D341Med (cell line): ENCODE measurements at places on chromosomes 13 and 19.

DNA sequence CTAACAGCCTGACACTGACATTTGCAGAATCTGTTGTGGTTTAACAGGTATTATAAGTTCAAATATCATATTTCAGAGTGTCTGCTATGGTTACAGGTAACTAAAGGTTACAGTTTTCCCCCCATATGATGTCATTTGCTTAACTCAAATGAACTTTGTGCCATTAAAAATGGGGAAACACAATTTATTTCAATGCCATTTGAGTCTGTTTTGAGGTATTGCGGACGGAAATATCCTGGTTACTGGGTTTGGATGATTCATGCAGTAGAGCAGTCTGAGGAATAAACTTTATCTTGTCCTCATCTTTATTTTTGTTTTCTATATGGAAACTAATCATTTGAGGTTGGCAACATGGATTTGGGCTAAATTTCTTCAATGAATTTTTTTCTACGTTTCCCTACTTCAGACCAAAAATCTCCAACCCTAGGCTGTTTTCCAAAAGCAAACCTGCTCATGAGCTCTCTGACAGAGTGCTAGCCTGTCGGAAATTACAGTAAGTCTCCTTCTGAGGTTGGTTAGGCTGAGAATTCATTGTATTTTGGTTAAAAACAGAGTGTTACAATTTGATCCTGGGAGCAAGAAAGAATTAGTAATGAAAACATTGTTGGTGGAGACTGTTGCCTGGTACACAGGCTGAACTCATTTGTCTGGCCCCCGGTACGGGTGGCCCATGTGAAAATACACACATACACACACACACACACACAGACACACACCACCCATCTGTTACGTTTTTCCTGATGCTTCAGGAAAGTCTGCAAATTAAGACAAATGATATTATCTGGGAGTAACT lies 66.1 kb downstream of the AKAP11 start:
- no peak for DNase-seq

DNA sequence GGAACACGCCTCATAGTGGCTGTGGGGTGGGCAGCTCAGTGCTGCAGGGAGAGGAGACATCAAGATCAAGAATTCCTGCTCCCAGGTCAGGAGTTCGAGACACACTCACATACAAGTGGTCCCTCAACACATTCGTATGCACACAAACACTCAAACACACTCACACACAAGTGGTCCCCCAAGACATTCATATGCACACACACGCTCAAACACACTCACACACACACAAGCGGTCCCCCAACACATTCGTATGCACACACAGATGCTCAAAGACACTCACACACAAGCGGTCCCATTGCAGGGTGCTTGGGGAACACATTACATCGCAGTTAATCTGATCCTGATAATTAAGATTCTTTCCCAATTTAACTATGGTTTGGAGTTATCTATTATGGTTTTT lies 28.2 kb downstream of the FCGBP start:
- DNase-seq, result no peak

DNA sequence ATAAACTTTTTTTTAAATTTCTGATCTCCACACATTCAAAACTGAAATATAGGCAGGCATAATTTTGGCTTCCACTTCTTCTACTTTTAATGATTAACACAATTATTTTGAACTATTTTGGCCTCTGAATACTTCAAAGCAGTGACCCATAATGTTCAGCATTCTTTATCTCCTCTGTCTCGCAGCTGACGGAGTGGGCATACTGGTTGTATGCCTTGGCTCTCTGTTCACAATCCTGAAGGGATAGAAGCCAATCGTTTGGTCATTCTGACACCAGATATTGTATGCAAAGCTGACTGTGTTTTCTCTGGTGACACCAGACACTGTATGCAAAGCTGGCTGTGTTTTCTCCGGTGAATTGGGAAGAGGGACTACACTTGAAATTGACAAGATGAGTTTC lies 833.0 kb downstream of the EFNB2 start:
- DNase-seq, result no peak

GRCh38 chr13:75547917-75548316 lies 1.7 kb upstream of the UCHL3 start:
- DNase-seq, result no peak

DNA sequence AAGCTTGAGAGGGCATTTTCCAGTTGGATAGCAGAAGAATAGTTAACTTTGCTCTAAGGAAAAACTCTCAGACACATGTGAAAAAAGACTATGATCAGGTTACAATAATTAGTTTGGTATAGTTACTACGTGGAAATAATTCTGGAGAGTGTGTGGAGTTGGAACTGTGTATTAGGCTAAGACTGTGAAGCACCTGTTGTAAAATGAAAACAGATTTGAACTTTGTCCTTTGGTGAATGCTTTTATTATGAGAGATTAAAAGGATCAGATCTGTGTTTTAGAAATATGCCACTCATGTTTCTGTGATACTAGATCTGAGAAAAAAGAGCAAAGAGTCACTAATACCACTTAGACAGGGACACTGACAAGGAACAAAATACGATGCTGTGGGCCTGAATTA lies 807.5 kb upstream of the ATXN8OS start:
- DNase-seq, result no peak

DNA sequence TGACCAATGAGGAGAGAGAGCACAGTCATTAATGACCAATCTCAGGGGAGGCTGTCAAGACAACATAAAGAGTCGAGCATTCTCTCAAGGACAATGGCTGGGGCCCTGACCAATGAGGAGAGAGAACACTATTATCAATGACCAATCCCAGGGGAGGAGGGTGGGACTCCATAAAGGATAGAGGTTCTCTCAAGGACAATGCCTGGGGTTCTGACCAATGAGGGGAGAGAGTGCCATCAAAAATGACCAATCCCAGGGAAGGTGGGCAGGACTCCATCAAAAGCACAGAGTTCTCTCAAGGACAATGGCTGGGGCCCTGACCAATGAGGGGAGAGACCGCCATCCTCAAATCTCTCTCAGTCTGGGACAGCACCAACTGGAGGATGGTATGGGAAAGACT lies 3.3 kb upstream of the KLK11 start:
- no peak for DNase-seq

- DNase-seq, result no peak
Observed at GRCh38 chr13:78258304-78258703, 339.7 kb upstream of the EDNRB start.

- peak; percentile 25 for DNase-seq
Observed at GRCh38 chr13:55199134-55199533, 1941.6 kb upstream of the PRR20A start.

GRCh38 chr19:15404780-15405211 lies 14.0 kb downstream of the AKAP8L start:
- no peak for DNase-seq

DNA sequence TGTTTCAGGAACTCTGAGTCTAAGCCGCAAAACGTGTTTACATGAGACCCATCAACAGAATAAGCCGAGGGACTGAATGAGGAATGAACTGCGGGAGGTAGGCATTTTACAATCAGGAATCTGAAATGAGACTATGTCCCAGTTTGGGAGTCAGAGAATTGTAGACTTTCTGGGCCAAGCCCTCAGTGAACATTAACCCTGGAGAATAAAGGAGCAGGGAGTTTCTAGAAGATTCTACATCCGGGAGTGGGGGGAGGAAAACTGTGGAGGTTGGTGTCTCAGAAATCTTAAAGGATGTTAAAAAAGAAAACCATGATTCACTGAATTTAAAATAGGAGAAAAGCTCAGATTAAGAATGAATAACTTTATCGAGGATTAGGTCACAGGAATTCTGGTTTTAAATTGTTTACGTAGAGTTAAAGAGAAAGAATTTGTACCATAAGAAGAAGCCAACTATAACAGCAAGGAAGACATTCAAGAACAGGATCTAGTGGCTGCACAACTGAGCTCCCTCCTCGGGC lies 18.5 kb downstream of the RFX2 start:
- DNase-seq, result no peak

DNA sequence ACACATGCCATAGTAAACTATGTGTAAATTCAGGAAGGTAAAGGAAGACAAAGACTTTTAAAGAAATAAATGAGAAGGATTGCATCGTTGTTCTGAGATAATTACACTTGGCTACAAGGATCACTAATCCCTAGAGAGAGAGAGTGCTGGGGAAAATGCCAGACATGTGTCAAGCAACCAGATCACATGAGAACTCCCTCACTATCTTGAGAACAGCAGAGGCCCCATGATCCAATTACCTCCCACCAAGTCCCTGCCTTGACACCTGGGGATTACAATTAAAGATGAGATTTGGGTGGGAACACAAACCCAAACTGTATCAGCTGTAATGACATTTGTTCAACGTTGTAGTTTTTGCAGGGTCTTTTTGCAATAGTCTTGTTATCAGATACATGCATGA lies 1600.9 kb upstream of the MIR17HG start:
- DNase-seq, result peak; percentile 19

DNA sequence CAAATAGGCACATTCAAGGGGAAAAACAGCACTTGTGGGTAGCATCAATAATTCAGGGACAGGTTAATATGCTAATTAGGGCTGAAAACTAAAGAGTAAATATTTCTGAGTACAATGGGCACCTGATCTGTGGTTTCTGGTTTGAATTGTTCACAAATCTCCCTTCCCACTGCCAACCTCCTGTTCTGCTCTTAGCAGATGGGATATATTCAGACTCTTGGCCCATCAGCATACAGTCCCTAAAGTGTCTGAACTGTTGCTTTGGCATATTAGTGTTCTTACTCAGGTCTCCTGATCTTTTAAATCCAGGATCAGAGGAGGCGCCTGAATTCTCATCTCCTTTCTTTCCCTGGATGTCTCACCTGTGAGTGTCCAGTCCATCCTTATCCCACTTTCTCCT lies 8.2 kb upstream of the LRCH1 start:
- no peak for DNase-seq

DNA sequence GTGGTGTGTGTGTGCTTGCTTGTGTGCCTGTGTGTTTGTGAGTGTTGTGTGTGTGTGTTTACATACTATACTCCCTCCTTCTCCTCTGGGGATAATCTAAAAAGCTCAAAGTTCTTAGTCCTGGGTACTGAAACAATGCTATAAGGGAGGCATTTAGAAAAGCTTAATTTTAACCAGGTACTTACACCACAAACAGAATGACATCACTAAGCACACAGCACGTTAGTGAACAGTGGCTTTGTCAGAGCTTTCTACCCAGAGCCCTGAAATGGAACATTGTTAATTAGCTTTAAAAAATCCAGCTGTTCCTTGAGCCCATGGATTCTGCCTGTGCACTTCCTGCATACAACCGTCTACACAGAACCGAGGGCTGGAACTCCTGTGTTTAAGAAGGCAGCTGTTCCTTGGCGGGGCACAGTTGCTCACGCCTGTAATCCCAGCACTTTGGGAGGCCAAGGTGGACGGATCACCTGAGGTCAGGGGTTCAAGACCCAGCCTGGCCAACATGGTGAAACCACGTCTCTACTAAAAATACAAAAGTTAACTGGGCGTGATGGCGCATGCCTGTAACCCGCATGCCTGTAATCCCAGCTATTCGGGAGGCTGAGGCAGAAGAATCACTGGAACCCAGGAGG lies 69.6 kb upstream of the RNF113B start:
- no peak for DNase-seq

- DNase-seq, result no peak
Observed at GRCh38 chr13:97308735-97309429, 86.7 kb downstream of the MBNL2 start.

GRCh38 chr13:25179011-25179410 lies 6.9 kb upstream of the AMER2 start:
- no peak for DNase-seq

- DNase-seq, result no peak
Observed at GRCh38 chr19:13957051-13957450, 4.7 kb downstream of the DCAF15 start.

DNA sequence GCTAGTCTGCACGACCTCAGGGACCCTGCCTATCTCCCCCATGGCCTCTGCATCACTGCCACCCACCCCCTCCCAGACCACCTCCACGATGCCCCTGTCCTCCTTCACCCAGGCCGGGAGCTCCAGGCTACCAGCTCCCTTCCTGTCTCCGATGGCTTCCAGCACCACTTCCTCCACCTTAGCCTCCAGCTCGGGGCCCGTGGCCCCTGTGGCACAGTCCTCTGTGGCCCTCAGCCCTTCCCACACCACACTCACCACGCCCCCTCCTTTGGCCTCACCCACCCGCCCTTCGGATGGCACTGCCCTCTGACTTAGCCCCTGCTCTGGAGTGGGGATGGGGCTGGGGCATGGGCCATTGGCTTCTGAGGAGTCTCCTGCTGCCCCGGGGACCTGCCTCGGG lies 7.2 kb downstream of the PALM3 start:
- no peak for DNase-seq

GRCh38 chr13:79846386-79846785 lies 365.4 kb downstream of the NDFIP2 start:
- DNase-seq, result no peak

GRCh38 chr13:109945206-109945960 lies 159.0 kb upstream of the IRS2 start:
- no peak for DNase-seq

DNA sequence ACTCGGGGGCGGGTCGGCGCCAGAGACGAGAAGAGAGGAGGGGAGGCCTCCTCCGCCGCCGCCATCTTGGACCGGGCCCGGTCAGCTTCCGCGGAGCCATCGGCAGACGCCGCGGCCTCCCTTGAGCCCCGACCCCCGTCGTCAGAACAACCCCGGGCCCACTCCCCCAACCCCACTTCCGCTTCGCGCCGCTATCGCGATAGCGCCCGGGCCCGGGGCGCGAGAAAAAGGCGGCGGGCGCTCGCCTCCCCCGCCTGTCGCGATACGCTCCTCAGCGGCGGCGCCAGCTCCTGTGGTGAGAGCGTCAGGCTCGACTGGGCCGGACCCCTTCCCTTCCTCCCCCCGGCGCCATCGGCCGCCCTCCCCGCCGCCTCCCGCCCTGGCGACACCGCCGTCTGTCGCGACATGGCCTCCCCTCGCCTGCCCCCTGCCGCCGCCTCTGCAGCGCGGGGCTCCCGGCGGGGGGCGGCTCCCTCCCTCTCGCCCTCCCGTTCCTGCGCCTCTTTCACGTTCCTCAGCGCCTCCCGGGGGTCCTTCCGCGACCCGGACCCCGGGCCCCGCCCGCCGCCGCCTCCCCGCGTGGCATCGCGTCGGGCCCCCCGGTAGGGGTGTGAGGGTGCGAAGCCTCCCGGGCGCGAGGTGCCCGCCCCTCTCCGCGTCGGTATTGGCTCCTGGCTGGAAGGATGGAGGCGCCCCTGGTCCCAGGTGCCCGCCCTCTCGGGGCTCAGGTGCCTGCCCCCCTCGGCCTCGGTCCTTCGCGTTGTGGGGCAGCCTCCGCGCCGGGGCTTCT lies at the start of gene CNOT3:
Gene CNOT3, plus strand, starts transcription at position 64 of the 790 bp plus-strand sequence. CDS start 5,217 bp downstream, outside the sequence.
- DNase-seq, result peak; percentile 56

DNA sequence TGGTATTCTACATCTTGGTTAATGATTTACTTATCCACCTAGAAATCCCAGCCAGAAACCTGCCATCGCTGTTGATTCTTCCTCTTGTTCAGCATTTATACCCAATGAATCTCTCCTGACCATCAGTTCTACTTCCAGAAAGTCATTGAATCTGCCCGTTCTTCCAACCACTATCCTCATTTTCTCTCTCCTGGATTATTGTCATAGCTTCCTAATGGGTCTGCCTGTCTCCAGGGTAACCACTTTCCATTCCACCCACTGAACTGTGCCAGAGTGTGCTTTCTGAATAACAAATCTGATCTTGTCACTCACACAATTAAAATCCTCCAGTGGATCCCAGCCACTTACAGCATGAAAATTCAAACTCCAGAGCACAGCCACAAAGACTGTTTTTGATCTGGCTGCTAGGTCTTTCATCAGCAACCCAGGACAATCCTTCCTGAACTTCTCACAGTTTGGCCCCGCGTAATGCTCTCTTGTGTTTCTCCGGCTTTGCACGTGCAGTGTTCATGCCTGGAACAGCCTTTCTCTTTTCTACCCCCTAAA lies 330.6 kb downstream of the SPRY2 start:
- no peak for DNase-seq
